Activated CD4-positive, alpha-beta memory T cell treated with anti-CD3 and anti-CD28 coated beads for 36 hours (primary cell): ENCODE measurements at places on chromosomes 12 and 14. TPM values are rescaled to one million over a fixed set of nuclear protein-coding genes. Genes with fewer than 3 reads are reported as not detected.

The PSMC6 gene
- 109 TPM for total RNA-seq

GRCh38 chr14:48251290-48251689 is 575.9 kb upstream of the MDGA2 start:
- H3K36me3 ChIP-seq: no peaks in the 10 kb centered on the region
- H3K27ac ChIP-seq: no peak overlapping the region
- H3K27me3 ChIP-seq: no peaks in the 10 kb centered on the region
- DNase-seq: no peak
- no peaks in the 10 kb centered on the region for H3K4me1 ChIP-seq

- H3K27ac ChIP-seq: no peak overlapping the region
- H3K27me3 ChIP-seq: no peaks in the 10 kb centered on the region
- no peaks in the 10 kb centered on the region for H3K36me3 ChIP-seq
- DNase-seq: no peak
- H3K4me3 ChIP-seq: no peak overlapping the region
- H3K4me1 ChIP-seq: no peaks in the 10 kb centered on the region
Measured at GRCh38 chr12:102510463-102510862, 30.1 kb upstream of the IGF1 start.

The KERA gene
- not detected for total RNA-seq

DNA sequence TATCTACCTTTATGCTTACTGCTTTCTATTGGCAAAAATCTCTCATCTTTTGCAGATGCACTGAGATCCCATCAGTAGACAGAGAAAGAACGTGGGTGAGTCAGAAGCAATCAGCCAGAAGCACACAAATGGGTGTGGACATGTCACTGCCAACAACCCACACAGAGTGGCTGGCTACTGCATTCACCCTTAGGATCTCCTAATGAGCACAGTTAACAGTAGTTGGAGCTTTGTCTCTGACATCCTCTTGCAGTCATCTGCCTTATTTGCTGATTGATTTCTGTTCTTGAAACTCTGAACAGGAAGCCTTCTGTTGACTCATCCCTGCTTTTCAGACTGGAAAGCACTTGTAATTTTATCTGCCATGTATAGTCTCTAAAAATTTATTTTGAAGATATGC is 117.2 kb downstream of the RGS6 start:
- H3K4me3 ChIP-seq: no peak overlapping the region
- DNase-seq: peak; percentile 60
- H3K27me3 ChIP-seq: peaks cover 15% of the 10 kb centered on the region
- H3K36me3 ChIP-seq: no peaks in the 10 kb centered on the region

The BDKRB2 gene
- 0.12 TPM for total RNA-seq

DNA sequence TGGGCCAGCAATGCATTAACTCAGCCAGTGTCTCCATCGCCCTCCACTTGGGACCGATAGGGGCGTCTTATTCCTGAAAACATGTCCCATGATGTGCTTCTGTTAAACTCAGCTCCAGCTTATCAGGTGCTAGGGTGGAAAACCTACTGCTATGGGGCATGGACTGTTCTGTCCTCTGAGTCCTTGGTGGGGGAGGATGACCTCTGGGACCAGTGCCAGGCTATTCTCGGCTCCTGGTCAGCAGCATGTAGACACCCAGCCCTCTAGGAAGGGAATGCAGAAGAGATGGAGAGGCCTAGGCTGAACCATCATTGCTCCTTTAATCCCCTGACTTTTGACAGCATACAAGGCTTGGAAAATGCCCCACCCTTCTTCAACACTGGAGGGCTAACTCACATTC is 486.2 kb downstream of the MED13L start:
- H3K27ac ChIP-seq: no peak overlapping the region
- H3K36me3 ChIP-seq: no peaks in the 10 kb centered on the region
- peaks cover 4% of the 10 kb centered on the region for H3K27me3 ChIP-seq
- H3K4me1 ChIP-seq: no peaks in the 10 kb centered on the region
- H3K4me3 ChIP-seq: no peak overlapping the region

GRCh38 chr12:7784701-7785100 is 4.5 kb upstream of the NANOG start:
- no peak overlapping the region for H3K4me3 ChIP-seq
- H3K27me3 ChIP-seq: peaks cover 9% of the 10 kb centered on the region
- no peaks in the 10 kb centered on the region for H3K36me3 ChIP-seq
- H3K27ac ChIP-seq: no peak overlapping the region
- H3K4me1 ChIP-seq: no peaks in the 10 kb centered on the region
- DNase-seq: no peak

The CLEC4D gene
- total RNA-seq: not detected

The TMEM52B gene
- not detected for total RNA-seq
